Vagina (tissue), 2 donors: ENCODE measurements at places on chromosomes 2 and 18. TPM values are rescaled to one million over a fixed set of nuclear protein-coding genes. Genes with fewer than 3 reads are reported as not detected.

- DNase-seq, result no peak
Measured at GRCh38 chr18:46627136-46627535, 29.9 kb downstream of the LOXHD1 start.

- DNase-seq, result no peak
Measured at GRCh38 chr2:143026411-143027054, 102.7 kb upstream of the ARHGAP15 start.

DNA sequence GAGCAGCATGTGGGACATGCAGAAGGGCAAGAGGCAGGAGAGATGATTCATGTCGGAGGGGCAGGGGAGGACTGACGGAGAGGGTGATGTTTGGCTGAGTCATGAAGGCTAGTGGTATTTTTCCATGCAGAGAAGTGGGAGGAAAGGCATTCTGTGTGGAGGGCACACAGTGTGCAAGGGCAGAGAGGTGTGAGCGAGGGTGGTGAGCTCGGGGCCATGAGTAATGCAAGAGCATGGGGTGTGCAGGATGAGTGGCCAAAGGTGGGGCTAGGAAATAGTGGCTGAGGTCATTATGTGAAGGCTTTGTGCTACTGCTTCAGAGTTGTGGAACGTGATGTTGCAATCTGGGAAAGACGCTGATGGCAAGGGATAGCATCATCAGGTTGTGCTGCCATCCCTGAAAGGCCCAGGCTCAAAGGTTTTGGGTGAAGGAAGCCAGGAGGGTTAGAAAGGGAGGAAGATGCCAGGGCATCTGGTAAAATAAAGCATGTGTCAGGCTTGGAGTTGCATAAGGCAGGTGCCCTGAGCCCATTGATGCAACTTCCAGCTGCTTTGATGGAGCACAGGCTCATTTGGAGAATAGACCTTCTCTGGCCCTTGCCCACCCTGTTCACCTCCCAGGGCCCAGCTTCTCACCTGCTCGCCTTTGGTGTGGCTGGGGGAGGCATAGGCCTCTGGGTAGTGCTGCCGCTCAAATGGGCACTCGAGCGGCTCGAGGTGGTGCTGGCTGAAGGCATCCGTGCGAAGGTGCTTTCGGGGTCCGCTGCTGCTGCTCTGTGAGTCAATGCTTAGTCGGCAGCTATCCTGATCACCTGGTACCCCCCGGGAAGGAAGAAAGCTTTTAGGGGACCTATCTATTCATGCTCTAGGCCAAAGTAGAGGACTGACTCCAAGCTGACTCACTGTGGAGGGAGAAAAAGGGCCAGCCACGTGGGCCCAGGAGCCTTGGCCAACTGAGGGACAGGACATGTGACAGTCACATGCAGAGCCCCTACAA lies 37.5 kb downstream of the PAX8 start:
- no peak for DNase-seq

FAM161A gene
- 2.5 TPM for total RNA-seq

DNA sequence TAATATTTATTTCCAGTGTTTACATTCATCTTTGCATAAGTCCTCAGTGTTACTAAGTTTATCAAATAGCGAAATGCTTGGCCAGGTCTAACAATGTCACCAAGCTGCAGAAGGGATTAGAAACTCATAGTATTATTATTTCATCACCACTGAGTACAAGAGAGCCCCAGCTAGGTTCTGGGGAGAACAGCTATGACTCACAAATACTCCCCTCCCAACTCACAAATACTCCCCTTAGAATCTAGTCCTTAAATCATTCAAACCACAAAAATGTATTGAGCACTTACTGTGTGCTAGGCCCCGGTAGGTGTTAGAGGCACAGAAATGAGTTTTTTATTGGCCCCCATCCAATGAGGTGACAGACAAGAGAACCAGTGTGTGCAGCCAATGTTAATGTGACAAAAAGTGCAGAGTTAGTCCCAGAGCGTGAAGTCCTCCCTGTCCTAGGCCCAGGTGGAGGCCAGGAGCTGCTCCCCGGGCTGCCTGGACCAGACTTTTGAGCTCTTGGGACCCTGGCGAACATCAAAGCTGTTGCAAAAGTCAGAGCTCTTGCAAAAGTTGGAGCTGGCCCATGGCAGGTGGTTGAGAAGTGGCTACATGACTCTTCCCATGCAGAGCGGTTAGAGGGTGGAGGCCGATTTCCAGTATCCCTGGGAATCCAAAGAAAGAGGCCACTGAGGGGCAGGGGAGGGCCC lies 9.8 kb downstream of the STEAP3 start:
- no peak for DNase-seq

GRCh38 chr18:47632970-47633635 lies 297.4 kb downstream of the SMAD2 start:
- no peak for DNase-seq

SH2D6 gene
- not detected for total RNA-seq

NAT8 gene
- total RNA-seq, result not detected

DNA sequence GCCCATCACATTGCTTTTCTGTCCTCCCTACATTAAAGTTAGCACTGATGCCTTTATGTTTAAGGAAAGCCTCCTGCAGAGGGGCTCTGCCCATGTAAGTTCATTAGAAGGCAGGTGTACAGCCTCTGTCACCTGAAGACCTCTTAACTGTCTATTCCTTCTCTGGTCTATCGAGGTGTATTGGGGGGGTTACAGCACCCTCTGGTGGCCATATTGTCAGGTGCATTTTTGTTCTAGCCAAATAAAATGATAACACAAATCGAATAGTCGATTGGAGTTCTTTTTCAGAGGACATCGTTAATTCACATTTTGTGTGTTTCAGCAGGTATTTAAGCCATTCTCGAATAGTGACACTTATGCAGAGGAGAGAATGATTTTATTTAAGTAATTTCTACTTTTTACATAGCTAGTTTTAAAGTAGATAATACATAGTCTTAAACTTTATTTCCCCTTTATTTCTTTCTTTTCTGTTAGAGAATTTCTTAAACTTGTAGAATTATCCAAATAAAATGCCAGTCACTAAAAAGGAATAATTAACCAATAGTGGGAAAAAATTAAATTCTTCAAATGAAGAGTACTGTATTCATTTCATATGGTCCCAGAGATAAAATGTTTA lies 136.8 kb downstream of the NEDD4L start:
- DNase-seq, result no peak

SERPINB13 gene
- total RNA-seq, result 131 TPM

- DNase-seq, result no peak
Measured at GRCh38 chr2:43340945-43341356, 114.5 kb upstream of the ZFP36L2 start.

HK2 gene
- 5.4 TPM for total RNA-seq

DNA sequence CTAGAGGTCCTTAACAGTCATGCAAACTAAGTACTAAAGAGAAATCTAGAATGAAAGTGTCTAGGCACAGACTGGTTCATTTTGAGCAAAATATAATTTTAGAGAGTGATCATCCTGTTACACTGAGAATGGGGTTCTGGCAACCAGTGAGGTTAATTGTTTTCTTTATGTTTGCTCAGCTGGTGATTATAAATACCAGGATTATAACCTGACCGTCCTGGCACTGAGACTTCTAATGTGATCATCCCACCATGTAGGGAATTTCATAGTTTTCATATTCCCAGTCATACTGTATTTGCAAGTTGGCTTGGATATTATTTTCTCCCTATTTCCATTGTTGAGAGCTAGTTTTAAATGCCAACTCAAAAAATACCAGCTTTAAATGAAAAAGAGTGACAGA lies 852.5 kb upstream of the LRATD1 start:
- DNase-seq, result no peak

- DNase-seq, result no peak
Measured at GRCh38 chr2:86016581-86016980, 89.1 kb downstream of the POLR1A start.

ERMN gene
- not detected for total RNA-seq

DYNAP gene
- total RNA-seq, result not detected

DYSF gene
- 10.1 TPM for total RNA-seq

DNA sequence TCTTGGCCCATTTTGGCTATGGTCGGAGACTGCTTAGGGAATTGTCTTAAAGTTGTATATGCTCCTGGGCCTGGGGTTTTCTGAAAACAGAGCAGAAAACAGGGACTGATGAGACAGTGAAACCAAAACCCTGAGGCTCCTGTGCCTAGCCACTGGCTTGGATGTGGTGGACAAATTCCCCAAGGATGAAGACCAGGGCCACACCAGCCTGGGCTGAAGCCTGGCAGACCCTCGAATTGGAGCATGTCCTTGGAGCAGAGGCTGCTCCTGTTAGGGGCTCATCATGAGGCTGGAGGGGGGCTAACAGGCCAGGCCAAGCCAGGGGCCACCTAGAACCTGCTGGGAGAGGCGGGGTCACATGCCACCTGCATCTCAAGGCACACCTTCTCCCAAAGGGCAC lies 68.1 kb downstream of the STPG4 start:
- no peak for DNase-seq

GRCh38 chr18:66616523-66616983 lies 12.7 kb upstream of the CDH19 start:
- no peak for DNase-seq

ABCB11 gene
- total RNA-seq, result not detected

GRCh38 chr2:69779258-69780001 lies 37.5 kb downstream of the ANXA4 start:
- no peak for DNase-seq

CD226 gene
- total RNA-seq, result 6.4 TPM

DNA sequence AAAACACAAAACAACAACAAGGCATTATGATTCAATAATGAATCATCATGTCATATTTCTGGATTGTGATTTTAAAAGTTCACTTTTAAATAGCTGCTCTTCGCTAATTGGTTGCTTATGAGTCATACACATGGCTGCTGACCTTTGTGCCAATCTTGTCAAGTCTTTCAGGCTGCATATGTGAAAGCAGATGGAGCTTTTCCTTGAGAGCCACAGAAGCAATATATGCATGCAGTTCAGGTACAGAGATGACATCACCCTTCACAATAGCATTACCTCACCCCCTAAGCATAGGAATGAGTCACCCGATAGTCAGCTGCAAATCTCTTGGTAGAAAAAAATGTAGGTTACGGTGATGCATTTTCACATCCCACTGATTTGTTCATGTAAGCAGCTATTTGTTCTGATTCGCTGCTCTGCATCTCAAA lies 27.2 kb downstream of the EIF2AK3 start:
- no peak for DNase-seq

DNA sequence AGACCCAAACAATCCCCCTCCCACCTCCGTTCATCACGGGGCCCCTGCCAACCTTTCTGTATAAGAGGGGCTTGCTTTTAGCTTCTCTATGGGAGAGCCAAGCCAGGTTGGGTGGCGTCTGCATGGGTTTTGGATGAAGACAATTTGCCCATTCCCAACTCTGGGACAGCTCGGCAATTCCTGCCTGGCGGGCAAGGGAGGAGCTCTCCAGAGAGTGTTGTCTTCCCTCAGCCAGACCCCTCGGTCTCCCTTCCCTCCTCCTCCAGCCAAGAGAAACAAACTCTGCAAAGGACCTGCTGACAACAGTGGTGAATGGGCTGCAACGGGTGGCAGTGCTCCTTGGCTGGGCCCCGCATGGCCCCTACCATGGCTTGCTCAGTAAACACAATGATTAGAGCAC lies 267.2 kb upstream of the HDAC4 start:
- no peak for DNase-seq

NFATC1 gene
- 21.9 TPM for total RNA-seq

PNKD gene
- 28.7 TPM for total RNA-seq

DNA sequence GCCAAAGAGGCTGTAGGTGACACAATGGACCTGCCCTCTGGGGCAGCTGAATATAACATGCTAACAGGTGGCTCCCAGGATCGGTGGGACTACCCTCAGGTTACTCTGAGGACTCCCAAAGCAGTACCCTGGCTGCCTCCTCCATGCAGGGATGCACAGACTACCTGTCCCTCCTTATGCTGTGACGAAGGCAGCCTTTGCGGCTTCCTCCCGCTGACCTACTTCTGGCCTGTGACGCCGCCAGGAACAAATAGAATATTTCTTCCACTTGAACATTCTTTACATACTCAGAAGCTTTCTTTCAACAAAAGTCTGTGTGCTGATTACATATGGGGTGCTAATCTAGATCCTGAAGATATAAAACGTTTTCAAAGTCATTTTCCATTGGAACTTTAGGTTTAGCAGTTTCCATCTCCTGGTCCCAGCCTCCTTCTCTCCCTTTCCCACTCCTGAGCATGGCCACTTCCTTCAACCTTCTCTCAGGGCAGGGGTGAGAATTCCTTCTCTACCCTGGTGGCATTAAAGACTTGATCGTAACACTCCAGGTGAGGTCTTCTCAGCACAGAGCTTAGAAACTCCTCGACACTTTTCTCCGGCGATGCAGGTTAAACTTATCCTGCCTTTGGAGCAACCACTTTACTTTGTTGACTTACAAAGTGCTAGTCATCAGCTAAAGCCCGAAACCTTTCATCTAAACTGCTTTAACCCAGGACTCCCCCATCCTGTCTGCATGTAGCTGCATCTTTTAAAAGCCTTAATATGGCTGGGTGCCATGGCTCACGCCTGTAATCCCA lies 58.9 kb upstream of the STK17B start:
- DNase-seq, result no peak

DNA sequence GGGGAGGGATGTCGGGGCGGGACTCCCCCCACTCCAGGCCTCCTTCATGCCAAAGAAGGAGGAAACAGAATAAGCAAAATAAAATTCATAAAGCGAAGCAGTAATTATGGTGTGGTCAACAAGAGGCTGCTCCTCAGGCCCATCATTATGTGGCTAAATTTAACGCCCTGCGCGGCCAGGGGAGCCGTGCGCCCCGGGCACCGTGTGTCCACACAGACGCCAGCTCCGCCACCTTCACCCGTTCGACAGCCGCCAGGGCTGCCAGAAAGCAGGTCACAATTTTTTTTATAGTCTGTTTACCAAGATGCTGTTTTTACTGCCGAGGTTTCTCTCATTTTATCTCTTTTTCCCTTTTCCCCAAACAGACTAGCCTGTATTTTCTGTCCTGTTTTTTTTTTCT lies 31.0 kb downstream of the NHEJ1 start:
- DNase-seq, result no peak

TBR1 gene
- total RNA-seq, result not detected

GRCh38 chr2:222232372-222232771 lies 66.4 kb downstream of the PAX3 start:
- no peak for DNase-seq
